Stimulated activated CD4-positive, alpha-beta T cell treated with anti-CD3 and anti-CD28 coated beads, TNF-alpha, amount 100 ng/mL, for 4 hours (primary cell): ENCODE measurements at places on chromosomes 11 and 22.

DNA sequence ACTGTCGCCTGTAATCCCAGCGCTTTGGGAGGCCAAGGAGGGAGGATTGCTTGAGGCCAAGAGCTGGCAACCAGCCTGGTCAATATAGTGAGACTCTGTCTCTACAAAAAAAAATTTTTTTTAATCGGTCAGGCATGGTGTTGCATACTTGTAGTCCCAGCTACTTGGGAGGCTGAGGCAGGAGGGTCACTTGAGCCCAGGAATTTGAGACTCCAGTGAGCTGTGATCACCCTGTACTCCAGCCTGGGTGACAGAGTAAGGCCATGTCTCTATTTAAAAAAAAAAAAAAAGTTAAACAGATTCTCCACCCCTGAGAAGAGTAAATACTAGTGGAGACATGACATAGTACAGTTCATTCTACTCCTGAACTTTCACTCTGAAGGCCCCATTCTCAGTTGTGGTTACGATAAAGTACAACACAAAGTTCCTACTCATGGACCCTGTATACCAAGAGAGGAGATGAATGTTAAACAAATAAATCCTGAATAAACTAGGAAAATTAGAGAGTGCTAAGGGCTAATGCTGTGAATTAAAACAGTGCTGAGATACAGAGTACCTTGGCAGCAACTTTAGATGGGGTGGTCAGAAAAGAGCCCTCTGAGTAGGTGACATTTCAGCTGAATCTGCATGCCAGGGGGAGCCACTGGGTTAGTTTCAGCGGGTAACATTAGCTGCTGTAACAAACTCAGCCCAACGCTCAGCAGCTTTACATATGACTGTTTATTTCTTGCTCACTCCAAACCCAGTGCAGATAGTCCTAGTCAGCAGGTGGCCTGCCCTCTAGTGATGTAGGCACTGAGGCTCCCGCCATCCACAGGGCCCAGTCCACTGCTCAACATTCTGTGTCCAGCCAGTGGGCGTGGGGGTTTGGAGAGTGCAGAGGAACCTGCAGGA lies 75.1 kb downstream of the DBX1 start:
- no peak for DNase-seq

DNA sequence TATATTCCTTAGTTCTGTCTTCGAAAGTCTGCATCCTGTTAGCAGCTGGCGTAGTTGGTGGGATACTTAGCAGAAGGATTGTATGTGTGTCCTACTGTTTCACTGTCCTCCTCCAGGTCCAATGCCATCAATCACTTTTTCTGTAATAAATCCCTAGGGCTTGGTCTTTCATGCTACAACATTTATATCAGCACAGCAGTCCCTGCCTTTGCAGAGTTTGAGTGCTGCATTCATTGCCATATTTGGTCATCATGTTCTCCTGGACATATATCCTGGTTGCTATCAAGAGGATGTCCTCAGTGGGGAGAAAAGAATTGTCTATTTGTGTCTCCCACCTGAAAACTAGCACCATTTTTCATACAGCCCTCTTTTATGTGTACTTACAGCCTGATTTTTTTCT lies 67.0 kb downstream of the OR5AK2 start:
- DNase-seq: no peak

GRCh38 chr11:6357222-6357621 lies 33.1 kb upstream of the SMPD1 start:
- DNase-seq: no peak

DNA sequence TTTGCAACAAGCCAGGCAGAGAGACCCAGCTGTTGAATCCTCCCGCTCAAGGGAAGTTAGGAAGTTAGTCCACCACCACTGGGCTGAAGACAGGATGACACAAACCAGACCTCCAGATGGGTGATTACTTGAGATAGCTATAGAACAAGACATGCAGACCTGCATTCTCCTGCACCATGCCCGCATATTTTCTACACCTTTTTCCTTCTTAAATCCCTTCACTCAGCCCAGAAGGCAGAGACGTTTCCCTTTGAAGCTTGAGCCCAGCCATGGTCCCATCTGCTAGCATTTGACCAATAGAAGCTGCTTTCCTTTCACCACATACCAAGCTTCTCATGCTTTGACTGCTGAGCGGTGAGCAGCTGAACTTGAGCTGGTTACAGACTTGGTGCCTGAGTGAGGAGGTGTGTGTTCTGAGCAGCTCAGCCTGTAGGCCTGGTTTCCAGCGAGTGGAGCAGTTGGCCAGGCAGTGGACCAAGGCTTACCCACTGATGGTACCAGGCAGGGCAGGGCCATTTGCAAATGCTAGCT lies 29.2 kb upstream of the CBX6 start:
- DNase-seq: no peak

- DNase-seq: no peak
These were observed 23.1 kb upstream of the MICAL2 start for GRCh38 chr11:12087075-12088004.

DNA sequence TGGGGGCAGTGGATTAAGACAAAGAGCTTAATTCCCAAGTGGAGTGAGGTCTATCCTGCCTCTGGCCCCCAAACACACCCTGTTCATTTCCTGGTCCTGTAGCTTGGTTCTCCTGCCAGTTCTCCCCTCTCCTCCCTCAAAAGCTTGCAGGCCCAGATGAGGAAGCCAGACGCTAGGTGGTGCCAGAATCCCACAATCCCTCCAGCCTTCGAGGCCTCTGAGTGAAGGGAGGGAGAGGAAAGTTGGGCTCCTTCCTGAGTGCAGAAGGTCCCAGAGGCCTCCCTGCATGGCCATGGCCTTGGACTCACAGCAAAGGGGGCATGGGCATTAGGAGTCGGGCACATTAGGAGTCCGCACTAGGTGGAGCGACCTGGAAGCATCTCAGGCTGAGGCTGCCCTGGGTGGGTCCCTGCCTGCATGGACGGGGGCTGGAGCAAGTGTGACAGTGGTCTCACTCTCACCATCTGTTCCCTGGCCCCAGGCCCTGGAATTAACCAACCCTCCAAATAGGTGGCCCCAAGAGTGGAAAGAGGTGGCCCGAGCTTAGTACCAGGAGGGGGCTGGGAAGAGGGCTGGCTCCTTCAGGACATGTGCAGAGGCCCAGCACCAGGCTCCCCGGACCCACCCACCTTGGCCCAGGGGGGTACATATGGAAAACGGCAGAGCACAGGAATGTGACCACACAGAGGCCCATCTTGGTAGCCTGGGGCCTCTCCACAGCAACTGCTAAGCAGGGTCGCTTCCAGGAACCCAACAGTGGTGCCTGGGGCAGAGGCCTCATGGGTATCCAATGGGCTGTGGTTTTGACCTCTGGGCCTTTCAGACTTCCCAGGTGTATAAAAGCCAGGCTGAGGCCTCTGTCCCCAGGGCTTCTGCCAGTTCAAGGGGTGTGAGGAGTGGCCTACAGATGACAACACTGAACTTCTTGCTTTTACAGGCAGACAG lies 5.2 kb downstream of the FXYD2 start:
- no peak for DNase-seq

GRCh38 chr11:71946144-71946571 lies 17.3 kb downstream of the RNF121 start:
- DNase-seq: no peak

DNA sequence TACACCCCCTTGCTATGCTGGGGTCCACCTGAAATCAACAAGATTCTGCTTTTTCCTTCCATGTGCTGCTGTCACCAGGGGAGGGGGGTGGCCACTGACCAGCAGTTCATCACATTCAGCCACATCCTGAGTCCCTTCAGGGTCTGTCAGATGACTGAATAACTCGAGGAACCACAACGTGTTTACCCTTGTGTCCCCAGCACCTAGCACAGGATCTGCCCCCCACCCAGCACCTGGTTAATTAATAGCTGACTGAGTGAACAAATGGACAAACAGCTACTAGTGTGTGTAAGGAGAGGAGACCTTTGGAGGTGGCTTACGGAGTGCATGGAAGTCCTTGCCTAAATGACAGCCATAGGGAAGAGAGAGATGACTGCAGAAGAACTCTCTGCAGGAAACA lies 119.5 kb upstream of the NCAM1 start:
- DNase-seq: no peak

DNA sequence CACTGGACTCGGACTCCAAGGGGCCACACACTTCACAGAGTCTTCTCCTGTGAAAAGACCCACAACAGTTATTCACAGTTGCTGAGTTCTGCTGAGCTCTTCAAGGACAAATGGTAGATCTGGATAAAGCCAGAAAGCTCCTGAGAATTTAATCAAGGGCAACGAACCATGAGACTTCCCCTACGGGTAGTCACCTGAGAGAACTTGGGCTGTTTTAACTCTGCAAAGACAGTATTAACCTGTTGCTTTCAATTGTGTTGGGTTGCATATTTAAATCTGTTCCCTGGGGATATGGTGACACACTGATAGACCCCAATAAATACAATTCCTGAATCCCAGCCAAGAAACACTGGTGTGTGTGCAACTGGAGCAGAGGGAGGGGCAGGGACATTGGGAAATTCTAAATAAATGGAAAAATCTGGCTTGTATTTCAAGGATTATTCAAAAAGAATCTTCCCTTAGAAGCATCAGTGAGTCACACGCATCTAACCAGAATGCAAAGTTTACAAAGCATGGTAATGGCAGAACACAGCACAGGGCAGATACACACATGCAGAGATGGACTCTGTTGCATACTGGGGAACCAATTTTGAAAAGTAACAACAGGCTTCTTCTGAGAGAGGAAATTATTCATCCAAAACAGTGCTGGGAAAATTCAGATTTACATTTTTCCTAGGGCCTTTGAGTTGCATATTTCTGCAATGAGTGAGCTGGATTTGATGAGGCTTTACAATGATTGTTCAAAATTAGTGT lies 4.0 kb downstream of the KCNJ1 start:
- DNase-seq: no peak

GRCh38 chr11:88384004-88384668 lies 46.6 kb upstream of the CTSC start:
- no peak for DNase-seq

DNA sequence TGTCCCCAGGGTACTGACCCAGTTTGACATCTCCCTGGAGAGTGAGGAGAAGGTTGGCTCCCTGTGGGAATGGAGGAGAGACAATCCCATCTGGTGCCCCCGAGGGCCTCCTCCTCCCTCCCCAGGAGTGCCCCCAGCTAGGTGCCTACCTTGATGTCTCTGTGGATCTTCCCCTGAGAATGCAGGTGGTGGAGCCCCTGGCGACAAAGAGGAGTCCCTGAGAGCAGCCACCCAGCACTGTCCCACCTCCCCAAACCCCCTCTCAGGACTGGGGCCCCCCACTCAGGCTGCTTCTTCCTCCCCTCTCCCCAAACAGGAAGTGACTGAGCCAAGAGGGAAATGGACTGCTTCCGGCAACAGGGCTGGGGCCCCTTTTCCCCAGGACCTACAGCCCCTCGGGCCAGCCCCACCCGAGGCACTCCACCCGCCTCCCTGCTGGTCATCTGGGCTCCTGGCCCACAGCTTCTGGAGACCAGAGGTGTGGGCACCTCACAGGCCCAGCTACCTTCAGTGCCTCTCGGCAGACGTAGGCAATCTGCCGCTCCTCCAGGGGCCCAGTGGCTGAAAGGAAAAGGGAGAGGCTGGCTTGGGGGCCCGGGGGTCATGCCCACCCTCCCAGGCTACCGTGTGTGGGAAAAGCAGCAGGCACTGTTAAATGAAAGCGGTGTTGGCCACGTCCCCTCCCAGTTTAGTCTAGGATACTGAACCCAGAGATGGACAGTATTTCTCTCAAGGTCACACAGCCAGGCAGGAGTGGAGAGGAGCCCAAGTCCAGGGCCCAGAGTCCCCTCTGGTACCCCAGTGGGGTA lies 1.2 kb downstream of the MAP4K2 start:
- DNase-seq: no peak

- DNase-seq: no peak
These were observed 114.6 kb upstream of the THY1 start for GRCh38 chr11:119537306-119538253.

GRCh38 chr11:82996966-82997606 lies 74.6 kb downstream of the RAB30 start:
- no peak for DNase-seq

DNA sequence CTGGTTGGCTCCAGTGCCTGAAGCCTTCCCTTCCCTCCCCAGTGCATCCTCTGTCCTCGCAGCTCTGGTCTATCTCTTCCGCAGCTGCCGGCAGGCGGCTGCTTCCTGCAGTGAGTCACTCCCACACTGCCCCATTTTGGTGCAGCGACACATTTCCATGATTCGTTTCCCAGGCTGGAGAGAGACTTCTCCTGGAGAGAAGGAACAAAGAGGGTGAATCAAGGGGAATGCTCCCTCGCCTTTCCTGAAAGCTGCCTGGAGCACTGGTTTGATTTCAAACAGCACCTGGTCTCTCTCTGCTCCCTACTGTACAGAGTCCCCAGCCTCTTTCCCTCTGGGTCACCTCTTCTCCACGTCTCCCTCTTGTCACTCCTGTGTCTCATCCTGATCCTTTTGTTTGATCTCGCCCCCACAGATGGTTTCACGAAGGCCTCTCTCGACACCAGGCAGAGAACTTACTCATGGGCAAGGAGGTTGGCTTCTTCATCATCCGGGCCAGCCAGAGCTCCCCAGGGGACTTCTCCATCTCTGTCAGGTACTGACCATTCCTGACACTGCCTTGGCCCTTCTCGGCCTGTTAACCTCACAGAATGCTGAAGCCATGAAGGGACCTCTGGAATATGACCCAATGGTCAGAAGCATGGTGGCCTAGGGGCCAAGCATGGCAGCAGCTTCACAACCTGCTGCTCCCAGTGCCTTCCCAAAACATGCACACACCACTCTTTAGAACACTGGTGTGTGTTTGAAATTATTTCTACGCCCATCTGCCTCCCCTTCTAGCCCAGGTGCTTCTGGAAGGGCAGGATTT lies at the start of gene TMA7B:
Gene TMA7B (plus strand): TSS at position 758 of the 808 bp plus-strand sequence. CDS start 3,978 bp downstream, outside the sequence.
- DNase-seq: no peak

GRCh38 chr11:45724153-45724552 lies 58.7 kb upstream of the CHST1 start:
- no peak for DNase-seq

- DNase-seq: no peak
These were observed 3.8 kb upstream of the OR10D3 start for GRCh38 chr11:124179310-124179709.

- DNase-seq: no peak
These were observed 9.2 kb downstream of the TAB1 start for GRCh38 chr22:39408807-39409206.

DNA sequence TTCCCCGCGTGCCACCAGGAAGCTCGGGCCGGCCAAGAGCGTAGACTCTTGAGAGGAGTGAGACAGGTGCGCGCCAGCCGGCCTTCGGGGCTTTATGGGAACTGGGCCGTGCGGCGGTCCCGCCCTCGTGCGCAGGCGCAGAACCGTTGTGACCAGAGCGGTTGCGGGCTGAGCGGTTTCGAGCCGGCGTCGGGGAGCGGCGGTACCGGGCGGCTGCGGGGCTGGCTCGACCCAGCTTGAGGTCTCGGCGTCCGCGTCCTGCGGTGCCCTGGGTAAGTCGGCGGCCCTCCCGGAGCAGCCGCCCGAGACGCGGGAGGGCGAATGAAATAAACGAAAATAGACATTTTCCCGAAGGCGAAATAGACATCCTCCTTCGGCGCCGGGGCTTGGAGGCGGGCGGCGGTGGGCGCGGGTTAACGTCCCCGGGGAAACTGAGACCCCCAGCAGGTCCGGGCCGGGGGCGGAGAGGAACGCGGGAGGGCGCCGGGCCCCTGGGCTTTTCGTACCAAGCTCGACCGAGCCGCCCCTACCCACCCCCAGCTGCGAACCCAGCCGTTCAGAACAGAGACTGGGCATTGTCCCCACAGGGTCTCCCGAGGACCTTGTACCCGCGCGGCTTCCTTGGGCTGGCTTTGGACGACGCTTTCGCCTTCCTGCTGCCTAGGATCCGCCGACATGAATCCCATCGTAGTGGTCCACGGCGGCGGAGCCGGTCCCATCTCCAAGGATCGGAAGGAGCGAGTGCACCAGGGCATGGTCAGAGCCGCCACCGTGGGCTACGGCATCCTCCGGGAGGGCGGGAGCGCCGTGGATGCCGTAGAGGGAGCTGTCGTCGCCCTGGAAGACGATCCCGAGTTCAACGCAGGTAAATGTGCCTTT lies at the start of gene ASRGL1:
Gene ASRGL1 (plus strand): TSS at position 146 of the 879 bp plus-strand sequence. CDS start 530 bp downstream, at position 676.
- peak; percentile 64 for DNase-seq
